ENCODE measurements at places on chromosomes 13 and 19.

GRCh38 chr19:49502866-49503581 is 6.8 kb downstream of the RPS11 start:
- peak; percentile 64 for DNase-seq

DNA sequence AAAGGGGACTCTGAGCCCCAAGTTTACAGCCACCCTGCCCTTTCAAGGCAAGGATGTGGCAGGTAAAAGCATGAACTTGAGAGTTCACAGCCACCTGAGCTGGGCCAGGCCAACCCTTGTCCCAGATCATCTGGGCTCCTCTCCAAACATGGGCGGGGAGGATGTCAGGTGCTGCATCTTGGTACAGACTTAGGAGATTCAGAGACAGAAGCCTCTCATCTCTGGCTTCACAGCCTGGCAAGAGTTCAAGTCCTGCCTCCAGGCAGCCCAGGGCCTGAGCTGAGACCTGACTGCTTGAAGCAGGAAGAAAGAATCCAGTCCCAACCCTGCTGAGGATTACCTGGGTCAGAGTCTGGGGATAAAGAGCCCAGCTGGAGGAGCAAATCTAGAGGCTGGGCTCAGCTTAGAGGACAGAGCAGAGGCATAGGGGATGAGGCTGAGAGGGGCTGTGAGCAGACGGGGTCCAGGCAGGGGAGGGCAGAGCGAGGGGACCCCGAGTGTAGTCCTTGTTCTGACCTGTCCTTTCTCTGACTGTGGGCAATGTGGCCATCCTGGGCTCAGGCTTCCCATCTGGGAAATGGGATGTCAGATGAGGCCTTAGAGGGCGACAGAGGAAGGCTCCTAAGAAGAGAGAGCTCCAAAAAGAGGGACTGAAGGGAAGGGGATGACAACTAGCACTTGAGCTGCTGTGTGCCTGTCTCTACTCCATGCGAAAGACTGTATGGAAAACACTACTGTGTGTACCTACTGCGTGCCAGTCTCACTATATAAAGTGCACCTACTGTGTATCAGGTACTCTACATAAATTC is 6.6 kb upstream of the OR10H5 start:
- DNase-seq: no peak

DNA sequence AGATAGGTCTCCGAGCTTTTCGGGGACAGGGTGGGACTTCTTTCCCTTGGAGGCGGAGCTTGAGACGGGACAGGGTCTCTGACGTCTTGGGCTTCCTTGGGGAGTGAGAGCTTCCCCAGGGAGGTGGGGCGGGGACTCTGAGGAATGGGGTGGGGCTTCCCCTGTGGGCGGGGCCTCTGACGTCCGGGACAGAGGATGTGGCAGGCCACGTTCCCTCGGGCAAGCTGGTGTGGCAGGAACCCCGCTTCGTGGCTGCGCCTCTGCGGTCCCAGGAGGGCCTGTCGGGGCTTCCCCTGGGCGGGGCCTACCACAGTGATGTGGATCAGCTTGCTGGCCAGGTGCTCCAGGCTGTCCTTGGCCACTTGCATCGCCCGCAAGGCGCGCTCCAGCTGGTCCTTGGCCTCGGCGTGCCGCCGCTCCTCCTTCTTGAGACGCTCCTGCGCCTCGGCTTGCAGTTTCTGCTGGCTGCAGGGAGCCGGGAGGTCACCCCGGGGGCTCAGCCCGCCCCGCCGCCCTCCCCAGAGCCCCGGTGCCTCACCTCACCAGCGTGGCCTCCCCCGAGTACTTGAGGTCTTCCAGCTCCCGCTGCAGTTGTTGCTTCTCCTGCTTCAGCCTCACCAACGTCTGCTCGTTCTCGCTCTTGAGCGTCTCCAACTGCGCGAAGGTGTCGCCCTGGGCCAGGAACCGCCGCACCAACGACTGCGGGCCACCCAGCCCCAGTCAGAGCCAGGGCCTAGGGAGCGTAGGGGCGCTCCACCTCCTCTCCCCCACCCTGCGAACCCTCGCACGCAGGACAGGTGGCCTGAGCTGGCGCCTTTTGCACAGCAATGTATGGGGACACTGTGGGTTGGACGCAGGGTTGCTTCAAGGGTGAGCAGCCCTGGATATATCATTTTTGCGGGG is 3.3 kb upstream of the RGL3 start:
- DNase-seq: peak; percentile 91

GRCh38 chr13:22562116-22562515 is 618.7 kb upstream of the SGCG start:
- no peak for DNase-seq

- DNase-seq: no peak
Measured at GRCh38 chr19:31334101-31334848, 15.0 kb downstream of the TSHZ3 start.

- no peak for DNase-seq
Measured at GRCh38 chr19:3028305-3029064, 595 bp downstream of the TLE2 start.

DNA sequence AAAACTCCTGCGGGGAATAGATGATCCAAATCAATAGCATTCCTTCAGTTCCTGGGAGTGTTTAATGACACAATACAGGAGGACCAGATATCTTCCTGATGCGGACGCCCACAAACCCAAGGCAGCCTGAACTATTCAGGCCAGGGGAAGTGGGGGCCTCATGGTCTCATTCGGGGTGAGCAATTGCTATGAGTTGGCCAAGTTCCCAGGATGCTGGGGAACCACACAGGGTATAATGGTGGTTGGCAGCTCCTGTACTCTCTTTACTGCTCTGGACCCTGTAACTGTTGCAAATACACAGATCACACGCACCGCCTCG is 401.2 kb downstream of the IRS2 start:
- DNase-seq: no peak

GRCh38 chr13:27347211-27347772 is 76.7 kb downstream of the RASL11A start:
- DNase-seq: no peak

DNA sequence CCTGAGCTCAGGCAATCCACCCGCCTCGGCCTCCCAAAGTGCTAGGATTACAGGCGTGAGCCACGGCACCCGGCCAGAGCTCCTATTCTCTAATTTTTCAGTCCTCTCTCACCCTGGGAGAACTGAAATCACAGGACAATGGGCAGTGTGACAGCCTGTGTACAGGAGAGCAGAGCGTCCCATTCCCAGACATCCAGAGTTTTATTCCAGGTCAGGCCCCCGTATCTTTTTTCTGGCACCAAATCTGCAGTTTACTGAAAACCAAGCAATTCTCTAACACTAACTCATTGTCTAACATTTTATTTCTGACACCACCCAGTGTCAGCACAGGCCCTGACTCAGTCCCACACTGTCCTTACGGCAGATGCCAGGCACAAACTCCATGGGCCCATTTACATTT is 6.7 kb downstream of the ZNF708 start:
- no peak for DNase-seq

DNA sequence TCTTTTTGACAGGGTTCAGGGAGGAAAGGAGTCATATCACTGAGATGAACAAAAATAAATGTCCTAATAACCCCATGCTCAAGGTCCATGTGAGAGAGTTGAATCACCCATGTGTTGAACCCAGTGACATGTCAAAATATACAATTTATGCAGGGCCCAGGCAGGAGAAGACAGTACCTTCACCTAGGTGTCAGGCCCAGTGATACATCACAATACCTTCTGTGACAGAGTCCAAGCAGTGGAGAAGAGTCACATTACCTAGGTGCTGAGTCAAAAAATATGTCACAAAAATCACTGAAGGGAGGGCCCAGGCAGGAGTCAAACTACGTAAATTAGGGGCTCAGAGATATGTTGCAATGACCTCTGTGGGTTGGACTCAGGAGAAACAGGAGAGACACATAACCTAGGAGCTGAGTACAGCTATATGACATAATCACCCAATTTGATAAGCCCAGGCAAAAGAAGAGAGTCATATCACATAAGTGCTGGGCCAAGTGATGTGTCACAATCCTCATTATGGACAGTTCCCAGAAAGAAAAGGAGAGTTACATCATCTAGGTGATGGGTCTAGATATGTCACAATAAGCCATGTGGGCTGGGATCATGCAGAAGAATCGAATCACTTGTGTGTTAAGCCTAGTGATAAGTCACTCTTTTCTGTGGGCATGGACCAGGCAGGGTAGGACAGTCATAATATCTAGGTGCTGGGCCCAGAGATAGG is 13.8 kb upstream of the ZNF724 start:
- no peak for DNase-seq

DNA sequence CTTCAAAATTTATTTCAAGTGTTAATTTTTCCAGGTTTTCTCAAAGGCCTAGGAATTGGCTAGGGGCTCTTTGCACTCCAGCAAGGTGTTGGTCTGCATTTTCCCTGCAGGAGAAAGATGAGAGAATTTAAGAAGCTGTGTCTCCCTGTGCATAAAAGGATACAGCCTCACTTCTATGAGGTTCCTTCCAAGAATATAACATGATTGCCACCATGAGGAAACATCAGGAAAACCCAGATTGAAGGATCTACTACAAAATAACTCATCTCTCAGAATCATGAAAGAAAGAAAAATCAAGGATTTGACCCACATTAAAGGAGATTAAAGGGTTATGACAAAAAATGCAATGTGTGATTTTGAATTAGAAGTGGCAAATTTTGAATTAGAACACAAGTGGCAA is 69.9 kb downstream of the RUBCNL start:
- no peak for DNase-seq

GRCh38 chr19:1130771-1131717 is 27.2 kb downstream of the GPX4 start:
- peak; percentile 28 for DNase-seq

- no peak for DNase-seq
Measured at GRCh38 chr13:114000151-114001040, 26.5 kb upstream of the C13orf46 start.

DNA sequence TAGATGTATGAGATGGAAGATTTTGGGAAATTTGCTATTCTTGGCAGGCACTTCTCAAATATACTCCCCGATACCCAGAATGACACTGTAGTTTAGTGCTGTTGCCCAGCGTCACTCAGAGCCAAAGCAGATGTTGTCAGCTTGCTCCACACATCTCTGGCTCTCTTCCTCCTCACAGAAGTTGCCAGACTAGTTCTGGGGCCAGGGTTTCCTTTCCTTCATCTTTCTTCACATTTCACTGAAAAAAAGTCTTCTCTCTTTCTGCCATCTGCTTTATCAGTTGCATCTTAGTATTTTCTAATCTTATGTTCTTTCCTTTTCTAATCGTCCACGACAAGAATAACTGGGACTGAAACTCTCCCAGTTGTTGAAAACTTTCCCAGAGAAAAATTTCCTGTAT is 251.4 kb downstream of the RGCC start:
- DNase-seq: no peak

DNA sequence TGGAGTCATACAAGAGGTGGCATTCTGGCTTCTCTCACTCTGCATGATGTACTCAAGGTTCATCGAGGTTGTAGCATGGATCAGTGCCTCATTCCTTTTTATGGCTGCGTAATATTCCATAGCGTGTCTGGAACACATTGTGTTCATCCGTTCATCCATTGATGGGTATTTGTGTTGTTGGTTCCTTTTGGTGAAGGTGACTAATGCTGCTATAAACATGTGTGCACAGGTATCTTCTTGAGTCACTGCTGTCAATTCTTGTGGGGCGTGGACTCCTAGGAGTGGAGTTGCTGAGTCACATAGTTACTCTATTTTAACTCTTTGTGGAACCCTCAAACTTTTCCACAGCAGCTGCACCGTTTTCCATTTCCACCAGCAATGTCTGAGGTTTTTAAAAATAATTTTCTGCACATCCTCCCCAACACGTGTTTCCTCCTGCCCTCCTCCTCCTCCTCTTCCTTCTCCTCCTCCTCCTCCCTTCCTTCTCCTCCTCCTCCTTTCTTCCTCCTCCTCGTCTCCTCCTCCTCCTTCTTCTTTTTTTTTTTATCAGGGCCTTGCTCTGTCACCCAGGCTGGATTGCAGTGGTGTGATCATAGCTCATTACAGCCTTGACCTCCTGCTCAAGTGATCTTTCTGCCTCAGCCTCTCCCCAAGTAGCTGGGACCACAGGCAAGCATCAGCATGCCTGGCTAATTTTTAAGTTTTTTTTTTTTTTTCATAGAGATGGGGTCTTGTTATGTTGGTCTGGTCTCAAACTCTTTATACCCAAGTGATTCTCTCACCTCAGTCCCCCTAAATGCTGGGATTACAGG is 2.0 kb upstream of the TMEM221 start:
- no peak for DNase-seq

GRCh38 chr13:114021464-114022308 is 47.8 kb upstream of the C13orf46 start:
- DNase-seq: no peak

- DNase-seq: no peak
Measured at GRCh38 chr19:37943480-37943879, 36.5 kb downstream of the SIPA1L3 start.

DNA sequence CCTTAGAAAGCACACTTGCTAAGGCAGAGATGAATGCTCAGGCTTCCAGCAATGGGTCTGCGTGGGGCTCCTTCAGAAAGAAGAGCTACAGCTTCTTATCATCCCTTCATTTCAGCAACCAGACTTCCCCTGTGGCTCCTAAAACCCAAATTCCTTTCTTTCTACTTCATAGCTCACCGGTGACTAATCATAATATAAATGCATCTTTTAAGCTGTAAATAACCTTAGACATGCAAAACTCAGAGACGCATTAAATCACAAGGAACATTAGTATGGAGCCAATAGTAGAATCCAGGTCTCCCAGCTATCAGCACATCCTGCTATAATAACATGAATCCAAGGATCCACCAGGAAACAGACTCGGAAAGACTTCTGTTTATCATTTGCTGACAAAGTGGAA is 375.6 kb downstream of the COG6 start:
- no peak for DNase-seq

DNA sequence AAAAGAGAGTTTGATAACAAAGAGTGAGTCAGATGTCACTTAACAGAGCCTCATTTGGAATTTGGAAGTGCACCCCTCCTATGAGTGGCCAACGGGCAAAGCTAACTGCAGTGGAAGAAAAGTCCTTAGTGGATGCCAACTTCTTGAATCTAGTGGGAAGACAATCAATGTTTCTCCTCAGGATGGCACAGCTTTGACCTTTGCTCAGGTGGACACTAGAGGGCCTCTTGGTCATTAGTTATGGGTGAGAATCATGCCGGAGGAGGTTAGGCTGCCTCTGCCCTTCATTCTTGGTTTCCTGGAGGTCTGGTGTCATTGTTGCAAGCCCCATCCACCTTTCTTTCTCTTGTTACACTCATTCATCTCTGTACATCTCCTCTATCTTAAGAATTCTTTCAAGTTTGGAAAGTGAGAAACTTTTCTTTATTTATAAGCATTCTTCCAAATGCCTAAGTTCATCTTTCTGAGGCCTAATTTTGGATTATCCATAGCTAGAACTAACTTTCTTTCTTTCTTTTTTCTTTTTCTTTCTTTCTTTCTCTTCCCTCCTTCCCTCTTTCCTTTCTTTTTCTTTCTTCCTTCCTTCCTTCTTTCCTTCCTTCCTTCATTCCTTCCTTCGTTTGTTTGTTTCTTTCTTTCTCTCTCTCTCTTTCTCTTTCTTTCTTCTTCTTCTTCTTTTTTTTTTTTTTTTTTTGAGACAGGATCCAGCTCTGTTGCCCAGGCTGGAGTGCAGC is 327.2 kb upstream of the TSHZ3 start:
- no peak for DNase-seq
